ENCODE measurements at places on chromosomes 6 and 20.

GRCh38 chr6:154318721-154319120, 37.9 kb downstream of the IPCEF1 start:
- DNase-seq = no peak

DNA sequence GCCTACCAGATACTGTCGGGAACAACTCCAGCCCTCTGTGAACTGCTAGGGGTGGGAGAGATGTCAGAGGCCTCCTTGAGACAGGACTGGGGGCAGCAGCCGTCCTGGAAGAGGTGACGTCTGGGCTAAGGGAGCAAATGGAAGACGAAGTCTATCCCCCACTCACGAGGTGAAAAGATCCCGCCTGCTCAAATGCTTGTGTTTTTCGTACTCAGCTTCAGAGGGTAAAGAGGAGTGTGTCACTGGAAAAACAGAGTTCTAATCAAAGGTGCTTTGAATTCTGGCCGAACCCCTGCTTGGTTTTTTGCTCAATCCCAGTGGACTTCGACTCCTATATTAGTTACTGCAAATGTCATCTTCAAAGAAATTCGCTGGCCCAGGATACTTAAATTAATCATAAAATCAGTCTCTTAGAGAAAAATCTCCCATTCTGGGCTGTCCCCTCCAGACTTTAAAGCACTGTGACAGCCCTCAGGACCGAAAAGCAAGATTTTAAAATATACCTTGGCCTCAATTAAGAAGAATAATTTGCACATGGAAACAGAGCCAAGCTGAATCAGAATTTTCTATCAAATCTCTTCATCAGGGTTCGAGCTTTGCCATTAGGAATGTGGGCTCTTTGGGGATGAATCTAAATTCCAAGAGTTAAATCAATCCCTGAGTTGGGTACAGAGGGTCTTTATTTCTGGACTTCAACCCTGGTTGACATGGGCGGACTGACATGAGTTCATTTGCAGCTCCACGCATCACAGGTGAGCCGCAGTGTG, 61.8 kb upstream of the AFDN start:
- no peak for DNase-seq

DNA sequence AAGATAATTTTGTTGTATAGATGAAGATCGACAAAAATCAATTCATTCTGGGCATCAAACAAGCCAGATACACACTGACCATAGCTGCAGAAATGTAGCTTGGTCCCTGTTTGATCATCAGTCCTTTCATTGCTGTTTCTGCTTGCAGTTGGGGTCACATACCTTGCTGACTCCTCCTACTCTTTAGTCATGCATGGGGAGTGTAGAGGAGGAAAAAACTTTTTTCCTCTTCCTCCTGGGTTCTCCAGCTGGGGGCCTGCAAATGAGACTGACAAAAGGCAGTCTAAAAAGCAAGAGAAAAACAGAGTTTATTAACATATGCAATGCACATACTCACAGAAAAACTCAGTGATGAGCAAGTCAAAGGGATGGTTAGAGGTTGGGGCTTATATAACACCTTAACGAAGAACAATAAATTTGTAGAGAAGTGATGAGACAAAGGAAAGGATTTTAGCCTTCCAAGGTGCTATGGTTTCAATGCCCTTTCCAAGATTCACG, 105.8 kb downstream of the QRSL1 start:
- DNase-seq = no peak

- DNase-seq = no peak
These were observed 180.5 kb upstream of the OPRM1 start for GRCh38 chr6:153858529-153858928.

- DNase-seq = no peak
These were observed 1.3 kb upstream of the KCNQ2 start for GRCh38 chr20:63473555-63474449.

GRCh38 chr20:15491575-15491974, 1081.7 kb downstream of the KIF16B start:
- DNase-seq = no peak

GRCh38 chr6:135192256-135193174, 11.4 kb downstream of the MYB start:
- DNase-seq = no peak

GRCh38 chr6:7489376-7489775, 52.1 kb upstream of the DSP start:
- no peak for DNase-seq

DNA sequence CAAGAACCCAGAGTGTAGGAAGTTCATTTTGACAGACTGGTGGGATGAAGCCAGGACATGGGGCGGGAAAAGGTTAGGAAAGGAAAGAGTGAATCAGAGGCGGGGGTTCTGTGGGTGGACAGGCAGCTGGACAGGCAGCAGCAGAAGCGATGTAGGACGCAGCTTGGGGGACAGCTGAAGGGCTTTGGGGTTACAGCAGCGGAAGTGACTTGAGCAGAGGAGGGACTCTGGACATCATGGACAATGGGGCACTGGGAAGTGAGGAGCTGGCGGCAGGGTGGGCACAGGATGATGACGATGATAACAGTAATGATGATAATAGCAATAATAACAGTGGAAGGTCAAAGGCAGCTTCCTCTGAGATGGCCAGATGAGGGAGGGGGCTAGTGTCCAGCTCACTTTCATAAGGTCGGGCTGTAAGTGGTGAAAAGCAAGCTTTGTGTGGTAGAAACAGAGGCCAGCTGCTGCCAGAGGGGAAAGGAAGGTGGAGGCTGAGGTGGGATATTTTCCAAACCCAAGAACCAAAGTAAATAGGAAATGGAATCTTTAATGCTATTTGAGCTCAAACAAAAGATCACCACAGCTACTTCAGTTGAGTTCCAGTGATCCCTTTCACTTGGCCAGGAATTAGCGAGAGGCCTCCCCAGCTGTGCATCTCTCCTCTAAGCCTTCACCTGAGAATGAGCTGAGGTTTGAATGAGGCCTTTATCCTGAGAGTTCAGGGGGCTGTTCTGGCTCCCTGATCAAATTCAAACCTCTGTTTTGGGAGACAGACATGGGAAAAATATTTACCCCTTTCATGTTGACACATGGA, 433.5 kb downstream of the DHX35 start:
- DNase-seq = no peak

DNA sequence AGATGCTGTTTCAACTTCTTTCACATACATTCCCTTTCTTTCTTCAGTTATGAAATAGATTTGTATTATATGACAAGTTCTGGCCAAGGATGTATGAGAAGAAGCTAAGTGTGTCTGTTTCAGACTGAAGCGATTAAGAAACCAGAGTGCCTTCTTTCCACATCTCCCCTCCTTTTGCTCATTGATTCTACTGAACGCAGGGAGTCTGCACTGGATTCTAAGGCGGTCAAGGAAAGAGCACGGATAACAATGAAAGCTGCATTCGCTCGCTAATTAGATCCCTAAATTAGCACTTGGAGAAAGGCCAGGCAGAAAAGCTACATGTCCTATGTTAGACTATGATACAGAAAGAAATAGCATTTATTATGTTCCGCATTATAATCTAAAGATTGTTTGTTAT, 267.7 kb downstream of the HAO1 start:
- no peak for DNase-seq

GRCh38 chr20:839626-840025, 6.1 kb downstream of the FAM110A start:
- DNase-seq = no peak

DNA sequence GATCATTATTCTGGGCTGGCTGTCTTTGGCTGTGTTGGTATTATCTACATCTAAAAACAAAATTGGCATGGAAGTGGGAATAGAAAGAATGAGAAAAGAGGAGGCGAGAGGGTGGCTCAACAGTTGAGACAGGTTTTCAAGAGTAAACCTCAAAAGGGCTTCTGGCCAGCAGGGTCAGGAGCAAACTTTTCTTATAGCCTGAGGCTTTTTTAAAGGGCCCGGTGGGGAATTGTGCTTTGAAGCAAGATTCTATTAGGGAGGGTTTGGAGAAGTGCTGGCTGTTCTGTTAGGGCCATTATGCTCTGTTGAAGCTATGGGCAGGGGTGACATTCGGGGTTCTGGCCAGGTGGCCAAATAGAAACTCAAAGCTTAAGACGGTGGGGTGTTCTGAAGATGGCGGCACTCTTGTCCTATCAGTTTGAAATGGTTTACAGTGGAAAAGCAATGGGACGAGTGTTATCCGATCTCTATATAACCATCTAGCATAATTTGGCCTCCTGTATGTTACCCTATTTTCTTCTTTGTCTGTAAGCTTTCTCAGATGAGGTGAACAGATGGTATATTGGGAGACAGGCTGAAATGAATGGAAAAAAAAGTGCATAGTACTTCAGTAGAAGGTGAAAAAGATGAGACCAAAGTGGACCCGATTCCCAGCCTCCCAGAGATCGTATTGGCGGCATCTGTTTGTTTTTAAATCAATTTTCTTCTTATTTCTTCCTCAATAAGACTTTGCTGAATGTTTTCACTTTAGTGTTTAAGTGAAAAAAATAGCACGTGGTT, 132.1 kb upstream of the CNR1 start:
- DNase-seq = no peak

- DNase-seq = no peak
These were observed 25.6 kb upstream of the AHI1 start for GRCh38 chr6:135522965-135523692.

DNA sequence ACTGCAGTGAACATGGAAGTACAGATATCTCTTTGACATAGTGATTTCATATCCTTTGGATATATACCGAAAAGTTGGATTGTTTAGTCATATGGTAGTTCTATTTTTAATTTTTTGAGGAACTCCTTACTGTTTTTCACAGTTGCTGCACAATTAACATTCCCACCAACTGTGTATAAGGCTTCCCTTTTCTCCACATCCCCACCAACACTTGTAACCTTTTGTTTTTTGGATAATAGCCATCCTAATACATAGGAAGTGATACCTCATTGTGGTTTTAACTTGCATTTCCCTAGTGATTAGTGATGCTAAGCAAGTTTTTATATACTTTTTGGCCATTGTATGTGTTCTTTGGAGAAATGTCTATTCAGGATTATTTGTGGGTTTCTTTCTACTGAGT, 45.1 kb upstream of the TENT5A start:
- DNase-seq = no peak

DNA sequence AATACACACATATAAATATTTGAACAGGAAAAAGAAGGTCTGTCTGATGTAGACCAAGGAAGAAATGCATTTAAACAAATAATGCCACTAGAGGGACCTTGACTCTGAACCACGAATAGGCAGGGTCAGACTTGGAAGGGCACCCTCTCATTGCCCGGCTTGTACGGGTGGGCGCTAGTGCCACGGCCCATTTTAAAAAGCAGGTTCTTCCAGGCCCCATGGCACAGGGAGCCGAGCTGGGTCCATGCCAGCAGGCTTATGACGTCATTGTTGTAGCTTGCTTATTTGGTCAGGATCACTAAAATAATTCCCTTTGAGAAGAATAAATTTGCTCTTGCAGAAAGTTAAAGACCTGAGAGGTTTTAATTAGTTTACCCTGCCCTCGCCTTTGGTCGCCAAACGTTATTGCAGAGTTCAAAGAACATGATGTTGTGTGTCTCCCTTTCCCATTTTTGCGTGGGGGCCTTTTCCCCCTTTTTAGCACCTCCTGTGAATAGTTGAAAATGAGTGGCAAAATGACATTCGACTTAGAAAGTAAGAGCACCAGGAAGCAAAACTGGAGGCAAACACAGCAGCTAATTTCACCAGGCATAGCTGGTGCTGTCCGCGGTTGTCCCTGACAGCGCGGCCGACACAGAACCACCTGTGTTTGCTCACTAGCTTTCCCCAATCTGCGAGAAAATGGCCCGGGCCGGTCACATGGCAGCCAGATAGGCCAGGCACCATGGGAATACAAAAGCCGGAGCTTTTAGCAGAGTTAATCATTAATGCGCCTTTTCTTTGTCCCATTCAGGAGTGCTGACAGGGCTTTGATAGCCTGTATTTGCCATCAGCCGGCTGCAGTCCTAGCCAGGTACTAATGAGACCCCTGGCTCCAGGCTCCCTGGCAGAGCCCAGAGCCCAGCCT, 93.8 kb downstream of the FOXA2 start:
- DNase-seq = no peak

DNA sequence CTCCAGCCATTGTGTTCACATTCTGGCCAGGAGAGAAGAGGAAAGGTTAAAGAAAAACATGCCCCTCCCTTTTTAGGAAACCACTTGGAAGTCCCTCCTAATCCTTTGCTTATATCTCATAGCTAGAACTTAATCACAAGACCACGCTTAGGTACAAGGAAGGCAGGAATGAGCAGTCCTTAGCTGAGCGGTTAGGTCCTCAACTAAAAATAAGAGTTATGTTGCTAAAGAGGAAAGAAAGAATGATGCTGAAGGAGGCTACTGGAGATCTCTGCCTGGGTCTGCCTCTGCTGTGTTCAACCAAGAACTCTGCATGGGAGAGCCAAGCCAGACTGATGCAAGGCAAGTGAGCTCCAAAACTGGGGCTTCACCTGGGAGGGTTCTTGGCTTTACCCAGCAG, 11.6 kb upstream of the ARFGEF2 start:
- DNase-seq = no peak

DNA sequence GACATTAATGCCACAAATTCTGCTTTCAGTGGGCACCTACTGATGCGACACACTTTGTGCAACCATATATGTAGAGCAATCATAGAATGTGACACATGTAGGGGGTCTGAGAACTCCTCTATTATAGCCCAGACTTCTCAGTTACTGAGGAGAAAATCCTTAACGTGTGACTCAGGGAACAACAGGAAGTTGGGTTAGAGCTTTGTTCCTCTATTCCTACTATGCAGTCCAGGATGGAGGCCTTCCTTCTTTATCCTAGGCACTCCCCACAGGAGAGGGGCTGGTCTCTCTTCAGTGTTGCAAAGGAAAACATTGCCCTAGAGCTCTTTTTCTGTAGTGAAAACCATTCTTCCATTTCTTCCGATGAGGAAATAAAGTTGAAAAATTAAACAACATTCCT, 39.6 kb upstream of the RCAN2 start:
- no peak for DNase-seq

DNA sequence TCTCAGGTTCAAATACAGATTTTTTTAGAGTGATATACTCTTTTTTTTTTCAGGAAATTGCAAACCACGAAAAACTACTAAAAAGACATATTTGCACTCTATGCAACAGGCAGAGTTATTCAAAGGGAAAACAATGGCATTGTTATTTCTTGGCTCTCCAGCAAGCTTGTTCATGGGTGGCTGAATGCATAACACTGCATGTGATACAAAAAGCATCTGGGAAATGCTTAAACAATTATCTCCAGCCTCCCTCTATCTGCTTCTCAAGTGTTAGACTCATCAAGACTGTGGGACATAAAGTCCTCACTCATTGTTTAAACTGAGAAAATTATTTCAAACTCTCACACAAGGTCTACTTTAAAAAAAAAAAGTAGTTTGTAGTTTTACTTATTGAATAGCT, 7.3 kb upstream of the COL12A1 start:
- DNase-seq = no peak

GRCh38 chr6:35069262-35069661, 71.9 kb downstream of the TCP11 start:
- DNase-seq = no peak

Measured in activated CD8-positive, alpha-beta memory T cell treated with anti-CD3 and anti-CD28 coated beads, Interleukin-2, amount 50 U/mL, for 4 hours (primary cell).